ENCODE measurements at places on chromosomes 13 and 19.

DNA sequence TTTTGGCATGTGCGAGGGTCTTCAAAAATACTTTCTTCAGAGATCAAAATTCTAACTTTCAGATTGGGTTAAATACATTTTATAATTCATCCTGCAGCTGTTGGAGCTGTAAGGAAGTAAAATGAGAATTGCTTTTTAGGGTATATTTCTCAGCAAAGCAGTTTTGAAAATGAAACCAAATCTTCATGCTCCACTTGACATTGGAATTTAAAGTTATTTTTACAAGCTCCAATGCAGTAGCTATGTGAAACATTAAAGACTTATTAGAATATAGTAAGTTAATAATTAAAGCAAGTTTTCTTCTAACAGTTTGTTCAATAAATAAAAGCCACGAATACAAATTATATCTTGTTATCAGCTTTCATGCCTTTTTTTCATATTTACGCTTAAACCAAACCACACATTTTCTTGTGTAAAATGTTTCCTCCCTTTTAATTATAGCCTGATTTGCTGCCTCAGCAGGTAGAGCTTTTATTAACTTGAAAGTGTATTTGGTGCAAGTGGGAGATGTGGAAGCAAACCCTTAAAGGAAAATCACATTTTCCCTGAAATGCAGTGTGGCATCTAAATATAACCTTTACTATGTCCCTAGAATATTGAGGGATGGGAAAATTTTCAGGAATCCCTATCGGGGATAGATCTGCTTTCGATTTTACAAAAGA lies 12.4 kb upstream of the MICU2 start:
- no peak for DNase-seq

DNA sequence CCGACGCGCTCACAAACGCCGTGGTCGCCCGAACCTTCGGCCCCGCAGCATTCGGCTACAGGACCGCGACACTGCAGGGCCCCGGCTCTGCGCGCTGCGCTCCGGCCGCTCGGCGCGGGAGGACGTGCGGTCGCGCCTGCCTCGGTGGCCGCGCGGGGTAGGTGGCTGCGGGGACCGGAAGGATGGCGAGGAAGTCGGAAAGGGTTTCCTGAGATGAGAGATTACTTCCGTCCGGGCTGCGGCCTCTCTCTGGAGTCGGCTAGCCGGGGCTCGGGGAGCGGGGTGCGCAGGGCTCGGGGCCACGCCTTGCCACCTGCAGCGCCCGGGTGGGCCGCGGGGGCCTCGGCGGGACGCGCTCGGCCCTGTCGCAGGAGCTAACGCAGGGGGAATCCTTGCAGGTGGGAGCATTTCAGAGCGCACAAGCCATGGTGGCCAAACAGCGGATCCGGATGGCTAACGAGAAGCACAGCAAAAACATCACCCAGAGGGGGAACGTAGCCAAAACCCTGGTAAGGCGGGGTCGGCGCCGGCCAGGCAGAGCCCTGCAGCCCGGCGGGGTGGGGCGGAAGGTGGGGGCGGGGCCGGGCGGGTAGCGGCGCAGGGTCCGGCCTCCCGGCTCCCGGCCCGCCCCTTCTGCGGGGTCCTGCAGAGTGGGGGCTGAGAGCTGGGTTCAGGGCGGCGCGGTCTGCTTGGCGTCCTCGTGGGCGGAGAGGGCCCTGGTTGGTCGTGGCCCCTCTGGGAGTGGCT lies at the start of gene SERP2:
Gene SERP2, plus strand, starts transcription at position 224 of the 747 bp plus-strand sequence. Its CDS starts 202 bp downstream, at position 426.
- no peak for DNase-seq

GRCh38 chr13:44271915-44272341 lies 101.7 kb upstream of the SERP2 start:
- DNase-seq: no peak

GRCh38 chr19:16608290-16608739 lies 19.7 kb downstream of the MED26 start:
- no peak for DNase-seq

DNA sequence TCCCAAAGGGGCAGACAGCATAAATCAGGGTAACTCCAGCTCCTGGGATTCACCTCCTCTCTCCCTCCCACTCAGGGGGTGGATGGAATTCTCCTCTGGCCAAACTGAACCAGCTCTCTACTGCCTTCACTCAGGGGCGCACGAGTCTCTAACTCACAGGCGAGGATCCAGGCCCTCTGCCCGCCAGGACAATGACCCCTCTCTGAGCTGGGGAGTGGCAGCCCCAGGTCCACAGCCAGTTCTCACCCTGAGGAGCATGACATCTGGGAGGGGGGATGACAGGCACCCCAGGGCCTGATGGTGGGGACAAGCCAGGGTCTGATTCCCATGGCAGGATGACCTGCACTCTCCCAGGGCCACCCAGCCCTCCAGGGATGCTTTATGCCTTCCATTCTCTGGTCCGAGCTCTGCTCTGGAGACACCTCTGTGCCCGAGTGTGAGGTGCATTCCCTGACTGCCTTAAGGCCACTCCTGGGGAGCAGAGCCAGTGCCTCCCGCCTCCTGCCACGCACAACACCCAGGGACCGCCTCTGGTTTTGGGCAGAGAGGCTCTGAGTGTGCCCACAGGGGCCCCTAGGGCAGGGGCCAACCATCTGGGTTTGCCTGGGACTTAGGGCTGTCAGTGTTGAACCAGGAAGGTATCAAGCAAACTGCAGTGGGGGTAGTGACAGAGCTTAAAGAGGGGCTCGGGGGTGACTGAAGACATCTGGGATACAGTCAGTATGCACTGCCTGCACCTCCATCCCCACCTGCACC lies 66.2 kb downstream of the GNG7 start:
- no peak for DNase-seq

DNA sequence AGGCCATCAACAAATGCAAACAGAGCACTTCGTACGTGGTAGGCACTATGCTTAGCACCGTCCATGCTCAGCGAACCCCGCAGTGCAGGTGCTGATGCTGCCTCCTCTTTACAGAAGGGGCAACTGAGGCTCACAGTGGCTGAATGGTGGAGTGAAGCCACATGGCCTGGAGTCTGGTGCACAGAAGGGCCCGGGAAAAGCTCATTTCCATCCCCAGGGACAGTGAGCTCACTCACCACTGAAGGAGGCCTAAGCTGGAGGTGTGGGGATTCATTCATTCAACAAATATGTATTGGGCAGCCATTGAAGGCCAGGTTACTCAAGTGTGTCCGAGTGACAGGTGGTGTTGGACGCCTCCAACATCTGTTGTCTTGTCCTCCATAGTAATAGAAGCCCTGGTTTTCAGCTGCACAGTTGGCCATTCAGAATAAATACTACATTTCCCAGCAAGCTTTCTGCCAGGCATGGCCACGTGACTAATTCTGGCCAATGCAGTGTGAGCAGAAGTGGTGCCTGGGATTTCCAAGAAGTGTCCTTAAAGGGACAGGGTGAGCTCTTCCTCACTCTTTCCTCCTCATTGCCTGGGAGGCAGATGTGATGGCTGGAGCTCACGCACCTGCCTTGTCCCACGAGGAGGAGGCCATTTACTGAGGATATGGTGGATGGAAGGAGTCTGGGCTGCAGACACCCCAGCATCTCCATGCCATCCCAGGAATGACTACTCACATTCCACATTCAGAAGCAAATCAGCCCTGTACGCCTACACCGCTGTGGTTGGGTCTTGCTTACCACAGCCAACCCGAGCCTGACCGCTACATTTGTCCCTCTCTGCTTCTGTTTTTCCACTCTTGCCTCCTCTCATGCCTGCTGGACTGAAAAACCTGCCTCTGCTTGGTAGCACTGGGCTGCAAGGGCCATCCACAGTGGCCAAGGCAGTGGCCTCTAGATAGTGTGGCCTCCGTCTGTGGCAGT lies 2.3 kb upstream of the ZNRF4 start:
- no peak for DNase-seq

- DNase-seq: no peak
These were observed 179.1 kb downstream of the DCT start for GRCh38 chr13:94300401-94300800.

DNA sequence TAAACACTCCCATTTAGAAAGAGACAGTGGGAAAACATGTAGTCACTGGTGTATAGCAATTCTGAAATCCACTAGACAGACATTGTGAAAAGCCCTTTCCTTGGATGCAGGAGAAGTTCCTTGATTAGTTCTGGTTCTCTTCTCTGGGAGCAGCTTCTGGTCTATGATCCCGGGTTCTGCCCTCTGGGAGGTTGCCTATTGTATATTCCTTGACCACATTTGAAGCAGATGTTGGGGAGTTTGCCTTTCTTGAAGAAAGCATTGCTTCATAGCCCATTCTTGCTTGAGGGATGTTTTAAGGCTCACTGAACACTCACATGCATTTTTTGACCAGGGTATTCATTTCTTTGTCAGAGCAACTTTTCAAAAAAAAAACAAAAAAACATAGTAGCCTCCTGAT lies 211.9 kb downstream of the NDFIP2 start:
- DNase-seq: no peak
